ENCODE measurements at places on chromosomes 2 and 18.

DNA sequence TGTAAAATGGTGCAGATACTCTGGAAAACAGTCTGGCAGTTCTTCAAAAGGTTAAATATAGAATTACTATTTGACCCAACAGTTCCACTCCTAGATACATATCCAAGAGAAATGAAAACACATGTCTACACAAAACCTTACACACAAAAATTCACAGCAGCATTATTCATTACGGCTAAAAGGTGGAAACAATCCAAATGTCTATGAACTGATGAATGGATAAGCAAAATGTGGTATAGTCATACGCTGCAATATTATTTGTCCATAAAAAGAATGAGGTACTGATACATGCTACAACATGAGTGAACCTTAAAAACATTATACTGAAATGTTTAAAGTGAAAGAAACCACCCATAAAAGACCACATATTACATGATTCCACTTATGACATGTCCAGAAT is 4.0 kb downstream of the CYP27C1 start:
- no peak for DNase-seq

DNA sequence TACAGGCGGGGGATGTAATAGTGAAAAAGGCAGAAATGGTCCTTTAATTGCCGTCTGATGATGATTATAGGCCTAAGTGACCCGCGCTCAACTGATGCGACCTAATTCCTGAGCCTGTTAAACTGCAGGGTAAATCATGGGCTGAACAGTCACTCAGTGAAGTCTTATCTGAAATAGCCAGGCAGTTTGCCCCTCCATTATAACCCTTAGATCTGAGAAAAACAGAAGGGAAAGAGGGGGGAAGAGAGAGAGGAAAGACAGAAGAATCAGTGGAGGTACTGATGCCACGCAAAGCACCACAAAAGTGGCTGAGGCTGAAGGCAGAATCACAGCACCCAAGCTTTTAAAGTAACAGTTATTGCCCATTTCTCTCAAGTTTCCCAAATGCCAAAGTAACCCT is 73.1 kb upstream of the DNMT3A start:
- no peak for DNase-seq

GRCh38 chr2:196205881-196206435 is 34.6 kb upstream of the STK17B start:
- DNase-seq, result no peak

DNA sequence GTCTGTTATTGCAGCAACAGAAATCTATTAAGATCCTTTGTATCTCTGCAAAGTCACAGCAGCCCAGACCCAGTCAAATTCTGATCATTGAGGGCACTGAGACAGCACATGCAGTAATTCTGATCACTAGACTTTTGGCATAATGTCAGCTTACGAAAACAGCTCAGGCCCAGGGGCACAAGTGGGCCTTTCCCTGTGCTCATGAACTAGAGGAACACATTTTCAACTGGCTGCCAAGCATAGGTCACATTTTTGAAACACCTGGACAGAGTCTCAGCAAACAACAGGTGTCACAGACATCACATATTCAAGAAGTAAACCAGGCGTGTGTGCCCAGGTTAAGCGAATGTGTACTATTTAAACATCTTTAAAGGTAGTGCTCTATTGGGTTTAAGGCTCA is 13.7 kb downstream of the DOCK10 start:
- DNase-seq, result no peak

DNA sequence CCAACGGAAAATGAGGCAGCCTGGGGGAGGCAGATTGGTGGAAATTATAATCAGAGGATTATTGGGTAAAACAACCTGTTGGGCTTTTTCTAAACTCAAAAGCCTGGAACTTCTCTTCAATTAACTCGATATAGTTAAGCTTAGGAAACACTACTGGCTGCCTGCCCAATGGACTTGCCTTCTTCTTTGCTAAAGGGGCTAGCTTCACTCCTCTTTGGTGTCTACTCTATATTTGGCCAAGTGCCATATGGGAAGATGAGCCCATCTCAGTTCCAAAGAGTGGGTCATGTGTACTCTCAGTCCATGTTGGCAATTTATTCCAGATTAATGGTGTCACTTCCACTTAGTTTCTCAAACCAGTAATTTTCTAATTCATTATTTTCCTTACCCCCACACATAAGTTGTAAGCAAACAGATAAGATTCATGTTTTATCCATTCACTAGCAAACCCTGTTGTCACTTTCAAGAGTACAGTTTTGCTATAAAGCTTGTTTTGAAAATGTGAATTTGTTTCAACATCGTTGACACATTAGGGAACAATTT is 34.3 kb downstream of the DARS1 start:
- DNase-seq, result no peak

- DNase-seq, result no peak
Measured at GRCh38 chr2:166269322-166269721, 106.4 kb downstream of the SCN9A start.

- DNase-seq, result no peak
Measured at GRCh38 chr2:158969715-158970240, 1.3 kb downstream of the TANC1 start.

- DNase-seq, result no peak
Measured at GRCh38 chr2:84995826-84996225, 24.9 kb downstream of the KCMF1 start.

DNA sequence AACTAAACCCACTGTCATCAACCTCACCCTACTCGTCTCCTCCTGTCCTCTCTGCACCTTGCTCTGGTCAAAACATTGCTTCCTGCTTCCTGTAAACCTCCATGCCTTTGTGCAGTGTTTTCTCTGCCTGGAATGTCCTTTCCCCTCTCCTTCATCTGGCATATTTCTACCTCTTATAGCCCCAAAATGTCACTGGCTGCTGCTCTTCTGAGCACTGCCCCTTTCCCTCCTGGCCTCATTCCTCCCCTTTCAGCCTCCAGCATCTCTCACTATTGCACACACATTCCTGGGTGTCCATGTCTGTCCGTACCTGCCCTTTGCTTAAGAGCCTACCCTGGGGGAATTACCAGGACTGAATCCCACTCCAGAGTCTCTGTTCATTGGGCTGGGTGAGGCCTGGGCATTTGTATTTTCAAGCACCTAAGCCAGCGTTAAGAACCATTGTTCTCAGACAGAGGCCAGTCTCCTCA is 84.9 kb downstream of the MOGAT1 start:
- no peak for DNase-seq

DNA sequence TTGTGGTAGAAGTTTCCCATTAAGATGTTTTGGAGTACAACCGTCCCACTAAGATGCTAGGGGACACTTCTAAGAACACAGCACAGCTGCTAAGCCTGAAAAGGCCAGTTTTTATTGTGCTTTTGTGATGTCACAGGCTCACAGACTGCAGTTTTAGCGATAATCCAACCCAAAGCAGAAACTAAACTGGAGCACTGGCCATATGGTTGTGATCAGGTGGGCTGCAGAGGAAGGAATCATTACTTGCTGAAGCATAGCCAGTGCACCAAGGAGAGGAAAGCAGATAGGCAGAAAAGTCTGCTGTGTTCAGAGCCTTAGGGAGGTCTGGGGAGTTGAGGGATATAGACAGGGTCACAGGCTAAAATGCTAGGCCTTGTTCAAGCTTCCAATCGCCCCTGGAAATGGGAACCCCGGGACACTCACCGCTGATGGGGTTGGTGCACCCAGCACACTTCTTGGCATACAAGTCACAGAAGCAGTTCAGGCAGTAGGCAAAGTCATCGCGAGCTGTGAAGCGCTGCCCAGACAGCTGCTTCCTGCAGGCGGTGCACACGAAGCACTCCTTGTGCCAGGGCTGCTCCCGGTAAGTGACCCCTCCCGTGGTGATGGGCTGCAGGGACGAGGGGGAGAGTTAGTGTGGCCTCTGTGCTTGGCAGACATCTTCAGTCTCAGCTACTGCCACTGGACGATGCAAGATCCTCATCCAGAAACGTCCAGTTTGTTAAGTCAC is 25.7 kb downstream of the C2orf49 start:
- DNase-seq, result no peak

DNA sequence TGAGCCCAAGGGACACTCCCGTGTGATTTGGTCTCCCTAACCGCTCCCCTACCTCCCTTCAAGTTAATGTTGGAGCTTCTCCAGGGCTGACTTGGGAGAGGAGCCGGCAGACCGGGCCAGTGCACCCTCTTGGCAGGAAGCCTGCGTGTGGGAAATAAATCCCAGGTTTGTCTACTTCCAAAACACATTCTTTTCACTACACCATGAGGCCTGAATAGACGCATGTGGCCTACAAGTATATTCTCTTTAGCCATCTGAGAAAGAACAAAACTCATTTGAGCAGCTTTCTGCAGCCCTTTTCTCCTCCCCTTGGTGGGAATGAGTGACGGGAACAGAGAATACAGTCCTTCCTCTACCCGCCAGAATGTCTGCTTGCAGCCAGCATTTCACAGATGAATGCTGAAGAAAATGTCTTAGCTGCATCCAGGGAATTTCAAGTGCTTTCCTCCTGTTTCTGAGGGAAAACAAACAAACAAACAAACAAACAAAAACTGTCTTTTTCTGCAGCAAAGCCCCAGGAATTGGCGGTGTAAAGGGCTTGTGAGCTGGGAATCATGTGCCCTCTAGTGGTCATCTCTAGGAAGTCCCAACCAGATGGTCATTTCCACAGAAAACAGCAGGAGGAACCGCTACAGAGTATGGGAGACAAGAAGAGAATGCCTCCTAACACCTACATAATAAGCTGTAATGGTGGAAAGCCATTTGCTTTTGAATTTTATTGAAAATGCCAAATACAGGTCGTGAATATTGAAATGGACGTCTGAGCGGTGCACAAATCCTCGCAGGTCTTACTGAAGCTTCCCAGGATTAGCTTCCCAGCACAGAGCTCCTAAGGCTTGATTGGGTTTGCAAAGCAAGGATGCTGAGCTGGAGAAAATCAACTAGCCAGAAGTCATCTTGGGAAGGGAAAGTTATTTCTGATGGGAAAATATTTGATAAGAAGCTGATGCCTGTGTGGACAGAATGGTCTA is 41.2 kb upstream of the DAPL1 start:
- no peak for DNase-seq

- no peak for DNase-seq
Measured at GRCh38 chr2:37713258-37713700, 41.8 kb upstream of the CDC42EP3 start.

- DNase-seq, result no peak
Measured at GRCh38 chr18:45349019-45349418, 266.3 kb upstream of the SLC14A2 start.

All from iPS DF 19.7 (cell line).